LNCaP clone FGC (cell line): ENCODE measurements at places on chromosomes 16 and 17.
A peak's percentile ranks its signal among the peaks of the same experiment; 100 is the strongest.

DNA sequence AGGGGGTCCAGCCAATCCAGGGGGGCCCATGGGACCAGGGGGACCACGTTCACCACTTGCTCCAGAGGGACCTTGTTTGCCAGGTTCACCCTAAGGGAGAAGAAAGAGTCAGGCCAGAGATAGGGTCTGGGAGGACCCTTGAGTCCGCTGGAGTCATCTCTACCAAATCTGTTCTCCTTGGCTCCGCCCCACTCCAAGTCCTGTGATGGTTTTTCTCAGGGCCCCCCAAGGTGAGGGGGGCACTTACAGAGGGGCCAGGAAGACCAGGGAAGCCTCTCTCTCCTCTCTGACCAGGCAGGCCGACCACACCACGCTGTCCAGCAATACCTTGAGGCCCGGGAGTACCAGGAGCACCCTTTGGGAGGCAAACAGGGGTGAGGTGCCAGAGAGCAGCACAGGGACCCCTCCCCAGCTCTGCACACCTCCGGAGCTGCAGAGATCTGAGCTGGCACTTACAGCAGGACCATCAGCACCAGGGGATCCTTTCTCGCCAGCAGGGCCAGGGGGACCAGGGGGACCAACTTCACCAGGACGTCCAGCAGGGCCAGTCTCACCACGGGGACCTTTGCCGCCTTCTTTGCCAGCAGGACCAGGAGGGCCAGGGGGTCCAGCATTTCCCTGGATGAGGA is 12.4 kb downstream of the COL1A1 start:
- DNase-seq = no peak

GRCh38 chr17:57874434-57875289 is 24.8 kb upstream of the MRPS23 start:
- DNase-seq = no peak

- DNase-seq = no peak
These were observed 1.0 kb downstream of the ZNRF1 start for GRCh38 chr16:74999609-75000480.

GRCh38 chr16:15553313-15554088 is 89.5 kb downstream of the MARF1 start:
- DNase-seq = no peak

GRCh38 chr17:32570081-32570396 is 83.2 kb downstream of the CDK5R1 start:
- no peak for DNase-seq

DNA sequence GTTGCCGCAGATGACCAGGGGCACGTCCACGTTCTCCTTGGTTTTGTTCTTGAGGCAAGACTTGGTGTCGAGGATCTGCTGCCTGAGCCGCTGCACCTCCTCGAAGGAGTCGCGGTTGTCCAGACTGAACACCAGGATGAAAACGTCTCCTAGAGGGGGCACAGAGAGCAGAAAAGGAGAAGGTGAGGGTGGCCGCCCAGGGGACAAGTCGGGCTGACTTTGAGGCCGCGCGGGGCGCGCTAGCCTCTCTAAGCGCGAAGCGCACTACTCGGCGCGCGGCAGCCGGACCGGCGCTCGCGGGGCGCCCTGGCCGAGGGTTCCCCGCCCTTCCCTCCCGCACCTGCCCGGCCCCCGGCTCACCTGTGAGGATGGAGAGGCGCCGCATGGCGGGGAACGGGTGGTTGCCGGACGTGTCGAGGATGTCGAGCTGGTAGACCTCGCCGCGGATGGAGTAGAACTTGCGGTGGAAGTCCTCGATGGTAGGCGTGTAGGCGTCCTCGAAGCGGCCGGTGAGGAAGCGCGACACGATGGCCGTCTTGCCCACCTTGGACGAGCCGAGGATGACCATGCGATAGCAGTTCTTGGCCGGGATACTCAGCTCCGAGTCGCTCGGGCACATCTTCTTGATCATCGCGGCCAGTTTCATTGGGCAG is 533 bp downstream of the RASD1 start:
- no peak for DNase-seq

GRCh38 chr17:34382621-34383124 is 19.6 kb upstream of the CCL1 start:
- no peak for DNase-seq

DNA sequence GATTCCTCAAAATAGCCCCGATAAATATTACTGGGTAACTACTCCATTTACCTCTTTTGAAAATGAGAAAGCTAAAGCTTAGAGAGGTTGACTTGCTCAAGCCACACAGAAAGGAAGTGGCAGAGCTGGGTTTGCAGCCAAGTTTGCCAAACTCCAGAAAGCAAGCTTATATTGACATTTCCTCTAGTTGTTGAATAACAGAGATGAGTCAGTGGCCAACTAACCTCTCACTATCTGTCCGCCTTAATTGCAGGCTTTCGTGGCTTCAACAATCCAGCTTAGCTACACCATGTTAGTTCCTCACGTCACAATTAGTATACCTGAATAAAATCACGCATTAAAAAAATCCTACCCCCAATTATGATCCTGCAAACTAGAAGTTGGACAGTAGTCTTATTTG is 151.7 kb downstream of the CNTNAP4 start:
- peak; percentile 52 for DNase-seq

- no peak for DNase-seq
These were observed 92.4 kb upstream of the HS3ST2 start for GRCh38 chr16:22721511-22722100.

DNA sequence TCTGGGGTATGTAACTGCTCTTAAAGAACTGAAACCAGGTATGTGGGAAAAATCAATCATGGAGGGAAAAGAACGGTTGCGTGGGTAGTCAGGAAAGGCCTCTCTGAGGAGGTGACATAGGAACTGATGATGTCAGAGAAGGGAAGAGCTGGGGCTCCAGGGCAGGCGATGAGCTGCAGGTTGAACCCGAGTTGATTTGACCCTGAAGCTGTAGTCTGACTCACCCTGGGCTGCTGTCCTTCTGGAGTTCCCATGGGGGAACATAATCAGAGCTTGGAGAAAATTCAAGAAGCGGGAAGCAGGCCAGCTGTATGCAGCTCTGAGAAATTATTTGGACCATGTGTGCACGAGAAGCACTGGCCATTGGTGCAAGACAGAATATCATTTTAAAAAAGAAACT is 16.7 kb downstream of the SLC6A2 start:
- no peak for DNase-seq

DNA sequence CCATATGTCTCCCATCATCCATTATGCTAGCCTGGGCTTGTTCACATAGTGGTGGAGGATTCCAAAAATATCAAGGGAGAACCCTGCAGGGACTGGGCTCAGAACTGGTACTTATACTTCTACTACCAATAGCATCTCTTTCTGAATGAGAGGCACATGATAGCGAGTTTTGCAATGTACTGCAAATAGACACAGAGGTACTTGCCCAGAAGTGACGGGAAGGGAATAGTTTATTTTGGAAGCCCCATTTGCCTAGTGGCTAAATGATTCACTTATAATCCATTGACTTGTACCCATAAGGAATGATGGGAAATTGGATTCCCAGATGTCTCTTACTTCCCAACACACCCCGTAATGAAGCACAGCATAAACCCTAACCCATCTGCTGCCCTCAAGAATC is 124.8 kb upstream of the ERCC4 start:
- DNase-seq = no peak

DNA sequence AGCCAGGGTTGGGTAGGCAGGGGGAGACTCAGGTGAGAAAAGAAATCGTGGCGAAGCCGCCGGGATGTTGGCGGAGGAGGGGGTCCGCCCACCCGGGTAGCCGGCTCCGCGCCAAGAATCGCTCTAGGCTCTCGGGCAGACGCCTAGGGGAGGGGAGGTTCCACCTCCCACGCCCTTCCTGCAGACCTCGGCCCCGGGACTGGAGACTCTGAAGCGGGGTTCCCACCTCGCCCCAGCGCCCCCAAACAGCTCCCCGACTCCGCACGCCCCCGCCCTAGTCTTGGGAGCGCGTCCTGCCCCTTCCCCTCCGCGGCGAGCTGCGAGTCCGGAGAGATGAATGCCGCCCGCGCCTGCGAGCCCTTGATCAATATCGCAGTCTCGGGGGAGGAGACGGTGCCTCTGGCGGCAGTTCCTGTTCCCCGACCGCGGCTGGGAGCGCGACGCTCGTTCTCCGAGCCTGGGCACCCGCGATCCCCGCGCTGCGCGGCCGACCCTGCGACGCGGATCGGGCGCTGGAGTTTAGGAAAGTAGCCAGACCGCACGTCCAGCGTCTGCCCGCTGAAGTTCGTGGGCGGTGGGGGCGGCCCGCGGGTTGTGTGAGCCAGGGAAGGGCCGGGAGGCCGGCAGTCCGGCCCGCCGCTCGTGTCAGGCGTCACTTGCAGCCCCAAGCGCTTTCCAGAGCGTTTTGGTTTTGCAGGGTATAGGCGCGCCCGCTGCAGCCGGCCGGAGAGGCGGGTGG is 790 bp downstream of the CRHR1 start:
- DNase-seq = no peak

GRCh38 chr17:48625495-48626244 is 488 bp downstream of the HOXB9 start:
- DNase-seq = peak; percentile 15
